ENCODE measurements at places on chromosomes 16 and 17. TPM values are rescaled to one million over a fixed set of nuclear protein-coding genes. Genes with fewer than 3 reads are reported as not detected.

RHBDL1 gene
- total RNA-seq, result 1.6 TPM

PRRT2 gene
- 26.3 TPM for total RNA-seq

SMPD3 gene
- 1.2 TPM for total RNA-seq

CRYM gene
- total RNA-seq, result 0.53 TPM

TAC4 gene
- total RNA-seq, result not detected

C17orf100 gene
- 2.1 TPM for total RNA-seq

JPH3 gene
- 0.22 TPM for total RNA-seq

TERB1 gene
- total RNA-seq, result 0.58 TPM

CCDC154 gene
- total RNA-seq, result 3.3 TPM

FBXW10B gene
- 0.94 TPM for total RNA-seq

TNFSF13 gene
- 32.7 TPM for total RNA-seq

ZP2 gene
- total RNA-seq, result not detected

HIGD1B gene
- 5.8 TPM for total RNA-seq

PABPN1L gene
- not detected for total RNA-seq

KRT10 gene
- 34.1 TPM for total RNA-seq

FAM171A2 gene
- total RNA-seq, result 3.7 TPM

ARL6IP1 gene
- 103 TPM for total RNA-seq

KRTAP9-8 gene
- total RNA-seq, result not detected

OR1E2 gene
- not detected for total RNA-seq

MBTPS1 gene
- total RNA-seq, result 91.1 TPM

SGCA gene
- 3.5 TPM for total RNA-seq

DLX3 gene
- total RNA-seq, result 0.22 TPM

KRT17 gene
- not detected for total RNA-seq

TPPP3 gene
- 12.5 TPM for total RNA-seq

CCL8 gene
- total RNA-seq, result 10.3 TPM

ELAC2 gene
- 51.4 TPM for total RNA-seq

ADAMTS18 gene
- 1.4 TPM for total RNA-seq

CRHR1 gene
- 0.36 TPM for total RNA-seq

DRC7 gene
- not detected for total RNA-seq

WNT3 gene
- total RNA-seq, result 0.98 TPM

AMDHD2 gene
- 38.5 TPM for total RNA-seq

LYRM1 gene
- total RNA-seq, result 25.6 TPM

DYNLRB2 gene
- total RNA-seq, result 2.2 TPM

ZNF19 gene
- total RNA-seq, result 7.8 TPM

BTBD17 gene
- total RNA-seq, result not detected

CTNS gene
- total RNA-seq, result 15.7 TPM

CCL13 gene
- total RNA-seq, result 28.8 TPM

MLKL gene
- total RNA-seq, result 19.4 TPM

SLC5A2 gene
- total RNA-seq, result not detected

EFCAB13 gene
- 24.5 TPM for total RNA-seq
